NCI-H1436 treated with DMSO at 0.1 percent for 48 hours (cell line): ENCODE measurements at places on chromosomes 6 and 20.

GRCh38 chr20:11499101-11499634 is 418.5 kb upstream of the BTBD3 start:
- no peak for DNase-seq

DNA sequence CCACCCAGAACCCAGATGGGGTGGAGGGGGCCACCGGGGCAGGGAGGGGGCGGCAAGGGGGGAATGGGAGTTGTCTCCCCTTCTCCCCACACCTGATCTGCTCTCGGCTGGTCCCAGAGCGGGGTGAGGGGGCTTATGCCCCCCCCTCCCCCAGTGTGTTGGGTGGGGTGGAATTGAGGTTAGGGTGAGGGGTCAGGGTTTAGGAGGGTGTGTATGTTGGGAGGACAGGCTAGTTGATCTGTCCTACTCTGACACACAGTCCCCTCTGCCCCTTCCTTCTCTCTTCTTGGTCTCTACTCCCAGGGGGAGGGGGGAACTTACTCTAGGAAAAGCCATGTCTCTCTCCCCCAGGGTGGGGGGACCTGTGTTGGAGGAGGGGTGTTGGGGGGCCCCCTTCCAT is 1.9 kb upstream of the ZBTB9 start:
- DNase-seq, result no peak

DNA sequence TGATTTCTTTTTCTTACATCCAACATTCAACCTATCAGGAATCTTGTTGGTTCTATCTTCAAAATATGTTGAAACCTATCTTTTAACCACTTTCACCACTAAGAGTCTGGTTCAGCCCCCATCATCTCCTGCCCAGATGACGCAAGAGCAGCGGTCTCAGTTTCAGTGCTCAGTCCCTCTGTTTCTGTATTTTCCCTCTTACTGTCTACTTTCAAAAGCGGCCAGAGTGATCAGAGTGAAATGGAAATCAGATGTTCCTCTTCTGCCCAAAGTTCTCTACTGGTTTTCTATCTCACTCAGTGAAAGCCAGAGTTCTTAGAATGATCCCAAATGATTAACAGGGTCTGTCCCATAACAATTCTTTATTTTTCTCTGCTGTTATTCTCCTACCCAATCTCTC is 147.9 kb upstream of the PDE7B start:
- DNase-seq, result no peak

GRCh38 chr6:101803136-101803535 is 409.6 kb downstream of the GRIK2 start:
- DNase-seq, result no peak

- no peak for DNase-seq
These were observed 125.2 kb downstream of the CEBPB start for GRCh38 chr20:50315586-50316551.

DNA sequence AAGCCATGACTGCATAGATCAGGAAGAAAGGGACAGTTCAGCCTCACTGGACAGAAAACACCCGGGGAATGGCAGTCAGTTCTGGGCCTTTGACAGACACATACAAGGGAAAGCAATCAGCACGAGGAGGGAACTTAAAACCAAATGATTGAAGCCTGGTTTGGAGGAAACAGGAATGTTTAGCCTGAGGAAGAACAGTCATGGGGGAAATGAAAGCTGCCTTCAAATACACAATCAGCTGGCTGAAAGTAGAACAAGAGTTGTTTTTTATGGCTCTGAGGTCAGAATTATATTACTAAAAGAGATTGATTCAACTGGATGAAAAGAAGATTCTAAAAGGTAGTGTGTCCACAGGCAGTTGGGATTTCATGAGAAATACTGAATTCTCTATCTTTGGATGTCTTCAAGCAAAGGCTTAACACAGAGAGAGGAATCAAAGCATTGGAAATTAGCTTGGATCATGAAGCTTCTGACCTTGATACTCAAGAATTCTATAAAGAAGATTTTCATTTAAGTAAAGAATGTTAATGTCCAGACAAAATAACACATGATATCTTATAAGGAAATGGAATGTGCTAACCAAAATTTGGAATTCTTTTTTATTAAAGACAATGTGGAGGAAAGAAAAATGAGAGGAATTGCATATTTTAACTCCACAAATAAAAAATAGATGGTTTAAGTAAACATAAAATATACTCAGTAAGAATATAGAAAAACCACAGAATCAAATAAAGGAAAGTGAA is 216.6 kb downstream of the IBTK start:
- DNase-seq, result no peak

DNA sequence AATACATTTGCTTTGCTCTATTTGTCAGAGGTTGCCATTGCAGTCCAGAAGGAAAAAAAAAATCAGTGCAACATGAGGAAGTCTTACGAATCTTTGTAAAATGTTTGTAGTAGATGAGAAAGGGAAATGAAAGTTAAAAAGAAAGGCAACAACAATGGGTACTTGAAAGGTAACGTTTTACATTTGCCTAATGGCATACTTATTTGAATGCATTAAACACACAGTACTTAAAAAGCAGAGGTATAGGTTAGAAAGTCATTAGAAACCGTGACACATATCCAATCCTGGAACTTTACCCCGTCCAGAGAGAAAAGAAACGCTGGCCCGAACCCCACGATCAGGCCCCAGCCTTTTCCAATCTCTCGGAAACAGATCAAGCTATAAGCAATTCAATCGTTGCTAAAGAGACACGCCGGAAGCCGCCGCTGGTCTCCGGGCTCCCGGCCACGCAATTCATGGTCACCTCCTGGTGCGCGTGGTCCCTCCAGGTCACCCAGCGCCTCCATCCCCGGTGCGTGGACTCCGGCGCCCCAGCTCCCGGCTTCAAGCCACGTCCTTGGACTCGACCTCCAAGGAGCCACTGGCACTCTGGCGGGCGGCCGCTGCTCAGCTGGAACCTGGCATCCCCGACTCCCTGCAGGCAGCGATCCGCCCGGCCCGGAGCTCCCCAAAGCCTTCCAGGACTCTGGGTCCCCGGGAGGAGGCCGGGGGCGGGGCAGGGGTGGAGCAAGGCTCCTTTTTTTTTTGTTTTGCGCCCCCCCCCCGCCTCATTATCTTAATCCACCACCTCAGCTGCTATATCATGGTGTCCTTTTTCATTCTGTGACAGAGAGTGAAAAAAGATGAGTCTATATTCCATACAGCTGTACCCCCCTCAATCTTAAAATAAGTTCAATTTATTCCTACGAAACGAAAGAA is at the start of gene SLC18B1:
Gene SLC18B1 (minus strand): TSS at position 687 of the 918 bp plus-strand sequence. CDS start 181 bp downstream, at position 506.
- DNase-seq, result no peak

DNA sequence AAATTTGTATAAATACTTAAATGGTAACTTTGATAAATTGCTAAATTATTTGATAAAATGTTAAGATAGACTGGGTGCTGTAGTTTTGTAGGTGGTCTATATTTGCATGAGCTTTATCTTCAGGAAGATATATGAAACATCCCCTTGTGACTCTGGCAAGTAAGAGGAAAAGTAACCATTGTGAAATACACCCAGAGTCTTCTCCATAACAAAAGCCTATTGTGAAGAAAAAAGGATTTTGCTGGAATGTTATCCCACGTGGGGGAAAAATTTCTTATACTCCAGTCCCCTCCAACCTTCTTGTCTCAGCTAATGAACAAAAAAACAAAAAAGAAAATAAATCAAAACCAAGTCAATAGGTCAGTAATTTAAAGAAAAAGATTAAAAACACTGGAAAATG is 600.7 kb downstream of the HDGFL1 start:
- DNase-seq, result no peak

DNA sequence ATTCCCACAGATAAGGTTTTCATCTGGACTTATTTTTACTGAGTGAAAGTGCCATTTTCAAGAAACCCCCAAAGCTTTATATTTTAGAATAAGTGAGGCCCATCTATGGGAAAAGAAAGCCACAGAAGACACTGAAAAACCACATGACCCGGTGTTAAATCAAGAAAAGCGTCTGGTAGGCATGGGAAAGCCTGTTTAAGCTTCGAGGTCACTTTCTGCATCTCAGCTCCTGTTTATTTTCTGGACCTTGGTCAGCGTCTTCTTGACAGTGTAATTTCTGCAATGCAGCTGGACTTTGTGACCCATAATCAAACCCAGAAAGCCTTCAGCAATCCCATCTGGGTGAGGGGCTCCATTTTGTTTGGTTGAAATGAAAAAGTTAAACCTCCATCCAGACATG is 59.6 kb upstream of the NEDD9 start:
- DNase-seq, result no peak

DNA sequence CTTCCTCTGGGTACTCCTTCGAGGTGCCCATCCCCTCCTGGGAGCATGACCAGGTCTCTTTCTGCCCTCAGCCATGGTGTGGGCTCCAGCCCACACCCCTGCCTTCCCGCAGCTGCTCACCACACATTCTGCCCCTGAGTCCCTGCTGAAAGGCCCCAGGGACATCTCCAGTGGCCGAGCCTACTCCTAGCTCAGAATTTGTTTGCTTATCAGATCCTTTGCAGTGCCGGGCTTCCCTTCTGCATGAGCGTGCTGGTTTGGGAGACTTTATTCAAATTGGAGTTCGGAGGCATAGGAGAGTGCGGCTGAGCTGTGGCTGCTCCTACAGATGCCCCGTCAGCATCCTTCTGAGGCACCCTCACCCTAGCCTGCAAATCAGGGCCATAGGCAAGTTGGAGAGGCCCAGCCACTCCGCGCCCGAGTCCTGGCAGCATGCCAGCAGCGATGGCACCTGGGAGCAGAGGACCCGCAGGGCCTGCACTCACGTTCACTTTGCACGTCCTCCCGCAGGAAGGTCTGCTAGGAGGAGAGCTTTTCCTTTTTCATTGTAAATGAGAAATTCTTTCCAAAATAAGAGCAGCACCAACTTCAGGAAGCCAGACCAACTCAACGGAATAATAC is 327.3 kb downstream of the QKI start:
- DNase-seq, result peak; percentile 20

DNA sequence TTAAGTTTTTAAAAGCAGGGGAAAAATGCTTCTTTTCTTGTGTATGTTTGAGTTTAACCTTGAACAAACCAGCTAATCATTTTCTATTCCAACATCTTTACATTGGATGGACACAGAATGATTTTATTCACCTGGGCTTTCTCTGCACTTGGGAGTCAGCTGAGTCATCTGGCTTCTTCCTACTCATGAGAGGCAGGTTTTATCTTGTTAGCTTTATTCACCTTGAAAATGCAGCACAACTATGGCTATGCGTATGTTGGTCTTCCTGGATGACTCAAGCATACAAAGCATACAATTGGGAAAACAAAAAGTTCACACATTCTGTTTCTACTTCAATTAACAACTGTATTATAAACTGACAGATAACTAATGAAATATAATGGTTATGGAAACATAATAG is 737.7 kb downstream of the FRK start:
- DNase-seq, result no peak

DNA sequence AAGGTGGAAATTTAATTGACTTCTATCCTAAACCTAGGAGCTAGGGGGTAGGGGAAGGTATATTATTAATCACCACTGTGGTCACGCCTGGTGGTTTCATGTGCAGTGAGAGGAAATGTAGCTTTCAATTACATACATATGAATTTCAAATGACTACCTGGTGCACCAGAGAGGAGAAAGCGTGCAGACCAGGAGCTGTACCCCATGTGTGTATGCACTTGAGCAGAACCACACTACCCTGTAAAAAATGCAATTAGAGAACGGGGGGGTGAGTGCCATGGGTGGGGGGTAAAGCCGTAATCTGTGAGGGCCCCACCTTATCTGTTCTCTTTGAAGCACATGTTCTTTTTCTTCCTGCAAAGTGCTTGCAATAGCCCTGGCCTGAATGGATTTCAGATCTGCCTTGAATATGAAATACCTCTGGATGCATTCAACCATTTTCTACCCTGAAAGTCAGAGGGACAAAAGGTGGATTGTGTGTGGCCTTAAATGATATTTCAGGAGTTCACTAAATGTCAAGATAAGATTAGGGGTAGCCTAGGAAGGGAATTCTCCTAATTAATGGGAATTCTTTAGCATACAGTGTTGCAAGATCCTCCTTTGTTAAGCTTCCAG is 30.9 kb upstream of the EDN3 start:
- DNase-seq, result no peak

DNA sequence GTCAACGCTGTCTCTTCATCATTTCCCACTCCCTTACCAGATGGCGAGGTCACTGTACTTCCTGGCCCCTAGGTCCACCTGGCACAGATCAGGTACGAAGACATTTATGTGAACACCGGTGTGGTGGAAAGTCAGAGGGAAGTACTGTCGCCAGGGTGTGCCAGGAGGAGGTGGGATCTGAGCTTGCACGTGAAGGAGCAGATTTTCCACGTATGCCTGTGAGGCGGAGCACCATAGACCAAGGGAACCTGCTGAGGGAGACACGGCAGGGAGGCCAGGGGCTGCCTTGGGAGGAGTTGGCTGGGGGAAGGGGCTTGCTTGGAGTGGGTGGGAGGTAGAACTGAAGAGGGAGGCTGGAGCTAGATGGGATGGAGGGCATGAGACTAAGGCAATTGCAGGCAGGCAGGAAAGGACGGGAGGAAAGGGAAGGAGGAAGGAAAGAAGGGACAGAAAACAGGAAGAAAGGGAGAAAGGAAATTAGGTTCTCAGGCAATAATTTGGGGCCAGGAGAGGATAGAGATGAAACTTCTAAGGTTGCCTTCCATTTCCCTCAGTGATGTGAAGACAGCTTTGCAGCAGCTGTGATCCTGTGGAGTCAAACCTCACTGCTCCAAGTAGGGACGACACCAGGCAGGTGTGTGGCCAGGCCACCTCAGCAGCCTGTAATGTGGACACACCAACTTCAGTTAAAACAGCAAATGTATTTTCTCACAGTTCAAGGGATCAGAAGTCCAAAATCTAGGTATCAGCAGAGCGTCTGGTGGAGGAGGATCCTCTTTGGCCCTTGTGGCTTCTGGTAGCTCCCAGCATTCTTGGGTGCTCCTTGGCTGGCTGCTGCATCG is 46.8 kb downstream of the CHMP4B start:
- no peak for DNase-seq

DNA sequence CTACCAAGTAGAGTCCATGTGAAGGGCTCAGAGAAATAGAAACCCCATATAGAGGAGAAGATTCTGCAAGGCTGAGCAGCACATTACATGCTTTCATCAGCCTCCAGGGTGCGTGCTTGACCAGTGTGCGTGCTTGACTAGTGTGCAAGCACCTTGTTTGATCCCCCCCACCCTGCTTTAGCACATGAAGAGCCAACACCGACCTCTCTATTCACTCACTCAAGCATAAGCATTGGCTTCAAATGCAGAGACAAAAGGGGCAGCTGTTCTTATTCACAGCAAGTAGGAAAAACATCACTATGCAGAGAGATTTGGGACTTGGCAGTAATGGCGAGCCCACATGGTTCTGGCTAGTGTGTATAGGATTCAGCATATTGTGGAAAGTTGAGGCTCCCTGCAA is 278.7 kb upstream of the RNF217 start:
- no peak for DNase-seq
